ENCODE measurements at places on chromosomes 3 and 15. TPM values are rescaled to one million over a fixed set of nuclear protein-coding genes. Genes with fewer than 3 reads are reported as not detected.

GRCh38 chr3:114481113-114481512 is 187.3 kb downstream of the TIGIT start:
- H3K4me3 ChIP-seq = no peak overlapping the region
- no peaks in the 10 kb centered on the region for H3K27me3 ChIP-seq
- no peaks in the 10 kb centered on the region for H3K36me3 ChIP-seq
- H3K4me1 ChIP-seq = peaks cover 52% of the 10 kb centered on the region
- DNase-seq = no peak

GRCh38 chr15:83652626-83653204 is 1.2 kb upstream of the ADAMTSL3 start:
- no peaks in the 10 kb centered on the region for H3K36me3 ChIP-seq
- H3K27me3 ChIP-seq = peaks cover 50% of the 10 kb centered on the region
- DNase-seq = no peak
- H3K4me3 ChIP-seq = no peak overlapping the region
- no peaks in the 10 kb centered on the region for H3K4me1 ChIP-seq
- H3K27ac ChIP-seq = no peak overlapping the region

TGM5 gene
- total RNA-seq = not detected

C3orf33 gene
- total RNA-seq = 4.7 TPM

FOXL2 gene
- not detected for total RNA-seq

LSMEM2 gene
- total RNA-seq = not detected

All from chondrocyte (in vitro differentiated cells).